ENCODE measurements at places on chromosomes 12 and 14.
A peak's percentile ranks its signal among the peaks of the same experiment; 100 is the strongest.

- DNase-seq, result no peak
These were observed 199.1 kb downstream of the NUBPL start for GRCh38 chr14:31760277-31760676.

- DNase-seq, result no peak
These were observed 1.7 kb upstream of the RBM23 start for GRCh38 chr14:22920697-22921096.

DNA sequence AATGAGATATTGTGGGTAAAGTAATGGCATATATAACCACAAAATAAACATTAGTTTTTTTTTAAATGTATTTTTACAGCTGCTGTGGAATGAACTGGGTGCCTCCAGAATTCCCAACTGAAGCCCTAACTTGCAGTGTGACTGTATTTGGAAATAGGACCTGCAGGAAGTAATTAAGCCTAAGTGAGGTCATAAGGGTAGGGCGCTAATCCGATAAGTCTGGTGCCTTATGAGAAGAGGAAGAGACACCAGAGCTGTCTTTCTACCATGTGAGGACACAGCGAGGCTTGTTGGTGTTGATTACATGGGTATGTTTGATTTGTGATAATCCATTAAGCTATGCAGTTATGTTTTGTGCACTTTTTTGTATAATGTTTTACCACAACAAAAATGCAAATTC lies 136.8 kb downstream of the TPH2 start:
- no peak for DNase-seq

DNA sequence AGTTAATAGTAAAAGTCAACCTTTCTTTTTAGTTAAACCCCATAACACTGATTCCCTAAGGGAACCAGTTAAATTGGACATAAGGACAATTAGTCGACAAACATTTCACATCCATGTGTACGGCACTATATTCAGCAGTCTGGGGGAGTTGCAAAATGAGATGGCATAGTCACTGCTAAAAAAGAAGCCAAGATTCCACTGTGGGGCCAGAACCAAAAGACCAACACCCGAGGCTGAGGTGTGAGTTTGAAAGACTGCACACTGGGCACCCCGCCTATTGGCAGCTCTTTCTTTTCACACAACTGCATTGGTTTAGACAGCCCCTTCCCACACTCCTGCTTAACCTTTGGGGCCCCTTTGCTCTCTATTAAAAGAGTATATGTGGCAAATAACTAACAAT lies 16.7 kb downstream of the SETD3 start:
- DNase-seq, result no peak

DNA sequence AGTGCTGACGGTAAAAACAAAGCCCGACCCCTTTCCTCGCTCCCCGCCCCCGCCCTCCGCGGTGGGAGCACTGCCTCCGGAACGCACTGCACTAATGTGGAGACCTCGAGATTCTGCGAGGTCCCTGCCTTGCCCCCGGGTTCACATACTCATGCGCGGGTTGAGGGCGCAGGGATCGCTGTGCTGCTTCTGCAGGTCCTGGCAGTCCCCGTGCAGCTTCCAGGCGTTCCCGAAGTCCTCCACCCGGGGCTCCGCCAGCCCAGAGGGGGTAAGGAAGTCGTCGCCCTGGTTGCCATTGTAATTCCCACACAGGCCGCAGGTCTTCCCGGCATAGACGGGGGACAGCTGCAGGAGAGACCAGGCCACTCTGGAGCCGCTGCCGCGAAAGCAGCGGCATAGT lies 66.8 kb downstream of the VWF start:
- no peak for DNase-seq

GRCh38 chr12:65518771-65519170 lies 240.3 kb downstream of the MSRB3 start:
- no peak for DNase-seq

GRCh38 chr12:65449400-65449799 lies 170.9 kb downstream of the MSRB3 start:
- no peak for DNase-seq

- DNase-seq, result no peak
These were observed 46.9 kb downstream of the ACTN1 start for GRCh38 chr14:68932231-68932630.

GRCh38 chr12:40145896-40146295 lies 40.0 kb upstream of the SLC2A13 start:
- no peak for DNase-seq

- no peak for DNase-seq
These were observed 1266.1 kb downstream of the LRFN5 start for GRCh38 chr14:42872786-42873185.

DNA sequence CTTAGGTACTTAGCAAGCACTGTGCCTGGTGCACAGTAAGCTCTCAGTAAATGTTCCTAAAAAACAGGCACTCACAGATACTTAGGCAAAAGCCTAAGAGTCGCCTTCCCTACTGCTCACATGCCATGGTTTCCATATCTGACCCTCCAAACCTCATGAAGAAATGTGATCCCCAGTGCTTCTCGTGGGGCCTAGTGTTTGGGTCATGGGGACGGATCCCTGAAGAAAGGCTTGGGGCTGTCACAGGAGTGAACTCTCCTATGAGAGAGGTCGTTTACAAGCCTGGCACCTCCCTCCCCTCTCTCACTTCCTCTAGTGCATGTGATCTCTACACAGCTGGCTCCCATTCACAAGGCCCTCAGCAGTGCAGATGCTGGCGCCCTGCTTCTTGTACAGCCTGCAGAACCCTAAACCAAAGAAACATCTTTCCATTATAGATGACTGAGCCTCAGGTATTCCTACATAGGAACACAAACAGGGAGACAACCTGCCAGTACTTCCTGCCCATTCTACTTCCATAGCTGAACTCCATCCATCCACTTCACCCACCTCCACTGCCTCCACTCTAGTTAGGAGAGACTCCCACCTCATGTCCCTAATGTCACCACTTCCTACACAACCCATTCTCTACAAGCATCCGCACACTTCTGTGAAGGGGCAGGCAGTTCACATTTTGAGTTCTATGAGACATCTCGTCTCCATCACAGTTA lies 2.9 kb downstream of the SLC15A4 start:
- no peak for DNase-seq

- no peak for DNase-seq
These were observed 111.0 kb upstream of the PZP start for GRCh38 chr12:9319044-9319841.

GRCh38 chr12:71157601-71158233 lies at the start of gene TSPAN8:
TSS of gene TSPAN8 (minus strand) at chr12:71157999. CDS start at chr12:71157678, 321 bp downstream.
- no peak for DNase-seq

- DNase-seq, result no peak
These were observed 224.9 kb downstream of the FBXL14 start for GRCh38 chr12:1369460-1369859.

DNA sequence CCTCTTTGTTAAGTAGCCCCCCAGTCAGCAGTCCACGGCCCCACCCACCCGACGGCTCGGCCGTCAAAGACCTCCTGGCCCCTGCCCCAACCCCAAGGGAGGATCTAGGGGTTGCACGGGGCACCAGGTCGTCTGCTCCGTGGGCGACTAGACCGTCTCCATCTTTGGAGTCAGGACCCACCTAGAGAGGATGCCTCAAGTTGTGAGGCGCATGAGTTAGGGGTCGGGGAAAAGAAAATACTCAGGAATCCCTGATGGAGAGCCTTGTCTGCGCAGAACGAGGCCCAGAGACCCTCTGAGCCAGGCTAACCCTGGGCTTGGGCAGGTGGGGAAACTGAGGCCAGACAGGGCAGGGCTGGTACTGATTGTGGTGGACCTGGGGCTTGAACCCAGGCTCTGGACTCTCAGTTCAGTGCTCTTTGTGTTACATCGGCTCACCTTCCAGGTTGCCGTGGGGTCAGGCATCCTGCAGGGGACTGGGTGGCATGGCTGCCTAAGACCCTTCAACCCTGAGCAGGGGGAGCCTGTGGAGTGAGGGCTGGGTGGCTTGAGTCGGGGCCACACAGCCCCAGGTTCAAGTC lies 839 bp downstream of the OTUB2 start:
- DNase-seq, result no peak

GRCh38 chr12:112258926-112259325 lies 123.3 kb downstream of the HECTD4 start:
- no peak for DNase-seq

DNA sequence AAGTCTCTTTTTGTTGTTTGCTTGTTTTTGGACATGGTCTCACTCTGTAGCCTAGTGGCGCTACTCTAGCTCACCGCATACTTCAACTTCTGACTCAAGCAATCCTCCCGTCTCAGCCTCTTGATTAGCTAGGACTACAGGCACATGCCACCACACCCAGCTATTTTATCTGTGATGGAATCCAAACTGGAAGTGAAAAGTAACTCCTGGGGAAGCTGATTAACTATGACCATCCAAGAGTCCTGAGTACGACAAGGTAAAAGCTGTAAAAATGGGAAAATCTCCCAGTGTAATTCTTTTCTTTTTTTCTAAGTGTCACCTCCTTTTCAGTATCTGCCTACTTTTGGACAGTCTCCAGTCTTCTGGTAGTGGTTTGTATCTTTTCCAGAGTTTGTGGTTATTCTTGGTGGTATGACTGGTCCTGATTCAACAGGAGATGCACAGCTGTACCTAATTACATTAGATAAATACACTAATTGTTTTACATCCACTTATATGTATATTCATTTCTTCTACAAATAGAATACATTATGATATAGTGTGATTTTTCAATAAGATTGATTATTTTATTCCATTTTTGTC lies 97.8 kb downstream of the SLC6A15 start:
- no peak for DNase-seq

- no peak for DNase-seq
These were observed 385.9 kb downstream of the BMP4 start for GRCh38 chr14:53570411-53571387.

- DNase-seq, result peak; percentile 64
These were observed 164.8 kb downstream of the ZFP36L1 start for GRCh38 chr14:68627868-68628604.

- no peak for DNase-seq
These were observed 1.6 kb downstream of the CTDSP2 start for GRCh38 chr12:57844709-57845477.
